NCI-H187 (cell line): ENCODE measurements at places on chromosomes 12 and 14.

- no peak for DNase-seq
These were observed 113.9 kb downstream of the NDUFA12 start for GRCh38 chr12:94889445-94890210.

DNA sequence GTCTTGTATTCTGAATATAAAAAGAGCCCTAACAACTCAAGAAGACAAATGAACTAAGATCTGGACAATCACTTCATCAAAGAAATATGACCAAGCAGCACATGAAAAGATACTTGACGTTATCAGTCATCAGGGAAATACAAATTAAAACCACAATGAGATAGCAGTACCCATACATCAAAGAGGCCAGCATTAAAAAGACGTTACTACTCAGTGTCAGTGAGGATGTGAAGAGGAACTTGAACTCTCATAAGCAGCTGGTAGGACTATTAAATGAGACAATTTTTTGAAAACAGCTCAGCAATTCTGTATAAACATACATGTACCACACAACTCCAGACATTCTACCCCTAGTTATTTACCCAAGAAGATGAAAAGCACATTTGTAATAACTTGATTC, 55.9 kb downstream of the FERMT2 start:
- DNase-seq, result no peak

DNA sequence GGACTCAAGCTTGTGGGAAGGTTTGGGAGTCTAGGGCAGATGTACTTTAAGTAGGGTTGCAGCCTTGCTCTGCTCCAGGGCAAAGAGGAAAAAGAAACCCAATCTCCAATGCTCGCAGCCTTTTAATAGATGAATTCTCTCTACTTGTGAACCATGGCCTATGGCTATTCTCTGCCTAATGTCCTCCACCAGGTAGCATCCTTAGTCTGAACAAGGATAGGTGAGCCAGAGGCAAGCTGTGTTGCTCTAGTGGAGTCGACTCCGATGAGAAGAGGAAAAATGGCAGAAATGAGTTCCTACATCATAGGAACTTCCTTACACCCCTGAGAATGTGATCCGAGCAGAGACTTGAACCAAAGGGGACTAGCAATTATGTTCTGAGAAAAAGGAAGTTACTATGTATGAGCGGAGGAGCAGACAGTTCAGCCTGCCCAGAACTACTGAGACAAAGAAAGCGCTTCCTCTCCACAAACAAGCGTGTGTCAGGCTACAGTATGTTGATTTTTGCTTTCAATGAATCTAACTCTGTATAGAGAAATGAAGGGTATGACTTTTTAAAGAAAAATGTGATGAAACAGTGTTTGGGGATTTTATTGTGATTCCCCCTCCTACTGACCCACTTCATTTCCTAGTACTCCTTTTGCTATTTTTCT, 153.6 kb upstream of the ARID2 start:
- no peak for DNase-seq

DNA sequence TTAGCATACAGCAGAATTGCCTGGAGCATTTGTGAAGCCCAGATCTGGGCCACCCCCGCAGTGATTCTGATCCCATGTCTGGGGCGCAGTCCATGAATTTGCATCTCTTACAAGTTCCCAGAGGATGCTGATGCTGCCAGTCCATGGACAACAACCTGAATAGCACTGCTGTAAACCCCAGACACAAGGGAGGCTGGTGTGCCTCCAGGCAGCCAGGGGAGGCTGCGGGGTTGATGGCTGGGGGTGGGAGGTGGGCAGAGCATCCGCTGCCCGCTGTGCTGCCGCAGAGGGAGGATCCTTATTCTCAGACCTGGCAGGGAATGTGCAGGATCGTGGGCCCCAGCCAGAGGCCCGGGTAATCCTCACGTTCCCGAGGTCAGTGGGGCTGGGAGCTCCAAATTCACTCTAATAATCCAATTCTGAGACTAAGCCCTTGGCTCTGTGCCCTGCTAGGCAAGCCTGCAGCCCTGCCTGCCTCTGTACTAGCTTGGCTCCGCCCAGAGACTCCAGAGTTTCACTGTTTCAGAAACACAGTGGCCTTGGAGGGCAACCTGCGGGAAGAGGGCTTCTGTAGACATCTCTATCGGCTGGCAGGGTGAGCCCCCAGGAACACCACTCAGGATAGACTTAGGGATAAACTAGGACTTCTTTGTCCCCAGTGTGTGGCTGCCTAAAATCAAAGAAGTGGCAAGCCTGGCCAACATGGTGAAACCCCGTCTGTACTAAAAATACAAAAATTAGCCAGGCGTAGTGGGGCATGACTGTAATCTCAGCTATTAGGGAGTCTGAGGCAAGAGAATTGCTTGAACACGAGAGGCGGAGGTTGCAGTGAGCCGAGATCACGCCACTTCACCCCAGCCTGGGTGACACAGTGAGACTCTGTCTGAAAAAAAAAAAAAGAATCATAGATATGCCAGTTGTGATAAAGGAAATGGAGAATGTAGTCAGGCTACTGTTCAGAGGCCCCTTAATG, 17.8 kb upstream of the MLEC start:
- DNase-seq, result no peak

DNA sequence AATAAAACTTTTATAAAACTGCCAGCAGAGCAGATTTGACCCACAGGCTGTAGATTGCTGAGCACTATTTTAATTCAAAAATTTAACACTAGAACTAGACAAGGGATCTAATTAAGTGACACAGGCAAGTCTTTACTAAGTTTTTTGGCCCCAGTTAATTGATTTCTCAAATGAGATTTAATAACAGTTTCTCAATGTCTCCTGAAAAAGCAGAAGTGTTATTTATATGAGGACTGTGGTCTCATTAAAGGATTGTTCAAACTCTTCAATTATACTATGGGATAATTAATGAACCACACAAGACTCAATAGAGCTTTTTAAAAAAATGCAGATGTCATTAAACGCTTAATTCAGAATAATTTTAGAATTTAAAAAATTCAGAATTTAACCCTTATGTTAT, 1.9 kb downstream of the HEATR5A start:
- DNase-seq, result no peak

GRCh38 chr14:97027256-97027999, 230.2 kb downstream of the VRK1 start:
- no peak for DNase-seq

DNA sequence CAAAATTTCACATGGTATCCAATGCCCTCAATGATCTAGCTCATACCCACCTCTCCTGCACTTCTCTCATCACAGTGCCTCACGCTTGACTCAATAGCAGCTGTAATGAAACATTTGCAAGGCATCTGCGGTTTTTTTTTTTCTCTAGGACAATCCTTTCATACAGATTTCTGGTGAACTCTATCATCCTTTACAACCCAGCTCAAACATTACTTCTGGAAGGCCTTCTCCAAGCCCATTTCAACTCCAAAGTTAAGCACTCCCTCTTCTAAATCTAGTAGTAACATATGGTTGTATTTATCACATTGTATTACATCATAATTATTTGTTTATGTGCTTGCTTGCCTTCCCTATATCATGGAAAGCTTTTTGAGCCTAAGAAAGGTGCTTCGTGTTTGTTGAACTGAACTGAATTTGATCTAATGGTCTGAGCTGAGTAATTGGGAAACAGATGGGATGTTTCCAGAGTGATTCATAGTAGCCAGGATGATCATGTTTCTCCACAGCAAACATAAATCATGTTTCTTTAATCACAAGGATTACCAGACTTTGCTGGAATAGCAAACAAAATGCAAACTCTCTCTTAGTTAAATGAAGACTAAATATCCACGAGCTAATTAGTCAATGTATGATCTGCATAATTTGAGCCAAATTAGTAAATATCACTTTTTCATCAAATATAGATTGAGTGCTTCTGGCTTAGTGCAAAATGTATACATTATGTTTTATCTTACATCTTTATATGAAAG, 14.3 kb downstream of the CFL2 start:
- no peak for DNase-seq
